ENCODE measurements at places on chromosomes 16 and 17.

- no peak for DNase-seq
Observed at GRCh38 chr17:9173386-9173983, 152.2 kb downstream of the NTN1 start.

- DNase-seq = no peak
Observed at GRCh38 chr17:44971776-44972483, 3.8 kb upstream of the C1QL1 start.

DNA sequence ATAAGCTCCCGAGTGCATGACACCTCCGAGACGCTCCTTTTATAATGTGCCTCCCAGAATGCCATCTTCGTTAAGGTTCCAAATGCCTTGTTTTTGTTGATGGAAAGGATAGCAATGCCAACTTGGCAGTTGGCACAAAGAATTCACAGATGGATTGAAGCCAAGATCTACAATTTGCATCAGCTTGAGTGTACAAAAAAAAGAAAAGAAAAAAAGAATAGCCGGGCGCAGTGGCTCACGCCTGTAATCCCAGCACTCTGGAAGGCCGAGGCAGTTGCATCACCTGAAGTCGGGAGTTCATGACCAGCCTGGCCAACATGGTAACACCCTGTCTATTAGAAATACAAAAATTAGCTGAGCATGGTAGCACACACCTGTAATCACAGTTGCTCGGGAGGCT is 7.6 kb downstream of the TBC1D16 start:
- DNase-seq = no peak

GRCh38 chr16:22098405-22099255 is 6.3 kb downstream of the VWA3A start:
- DNase-seq = peak; percentile 6

DNA sequence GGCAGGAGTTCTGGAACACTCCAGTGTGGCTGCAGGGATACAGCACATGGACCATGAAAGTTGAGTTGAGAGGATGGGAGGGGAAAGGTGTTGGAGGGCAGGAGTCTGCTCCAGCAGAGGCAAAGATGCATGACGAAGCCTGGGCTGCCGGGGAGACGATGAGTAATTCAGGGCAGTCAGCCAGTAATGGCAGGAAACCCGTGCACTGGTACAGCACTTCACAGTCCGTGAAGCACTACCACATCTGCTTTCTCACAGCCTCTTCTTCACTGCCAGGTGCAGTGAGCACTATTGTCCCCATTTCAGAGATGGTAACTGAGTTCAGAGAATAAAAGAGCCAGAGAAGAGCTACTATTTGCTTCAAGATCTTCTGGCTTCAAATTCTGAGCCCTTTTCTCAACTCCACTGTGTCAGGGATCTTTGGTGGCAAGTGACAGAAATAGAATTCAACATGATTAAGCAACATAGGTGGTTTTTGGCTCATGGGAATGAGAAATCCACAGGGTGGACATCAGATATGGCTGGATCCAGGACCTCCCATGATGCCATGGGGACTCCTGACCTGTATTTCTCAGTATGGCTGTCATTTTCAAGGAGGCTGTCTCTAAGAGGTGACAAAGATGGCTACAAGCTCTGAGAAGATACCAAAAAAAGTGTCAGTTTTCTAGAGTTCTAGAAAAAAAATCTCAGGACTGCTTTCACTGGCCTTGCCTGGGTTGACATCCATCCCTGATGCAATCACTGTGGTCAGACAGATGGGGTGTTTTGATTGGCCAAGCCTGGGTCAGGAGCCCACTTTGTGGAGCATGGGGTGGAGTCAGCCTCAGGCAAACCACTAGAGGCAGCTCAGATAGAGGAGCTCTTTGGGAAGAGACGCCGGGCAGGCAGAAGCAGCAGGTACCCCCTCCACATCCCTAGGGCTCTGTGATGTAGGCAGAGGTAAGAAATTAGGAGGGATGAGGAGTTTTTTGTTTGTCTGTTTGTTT is 24.7 kb downstream of the IL21R start:
- peak; percentile 73 for DNase-seq

GRCh38 chr17:30238387-30239088 is 3.0 kb upstream of the SLC6A4 start:
- no peak for DNase-seq

GRCh38 chr16:30110661-30111060 is 2.7 kb downstream of the GDPD3 start:
- DNase-seq = no peak

DNA sequence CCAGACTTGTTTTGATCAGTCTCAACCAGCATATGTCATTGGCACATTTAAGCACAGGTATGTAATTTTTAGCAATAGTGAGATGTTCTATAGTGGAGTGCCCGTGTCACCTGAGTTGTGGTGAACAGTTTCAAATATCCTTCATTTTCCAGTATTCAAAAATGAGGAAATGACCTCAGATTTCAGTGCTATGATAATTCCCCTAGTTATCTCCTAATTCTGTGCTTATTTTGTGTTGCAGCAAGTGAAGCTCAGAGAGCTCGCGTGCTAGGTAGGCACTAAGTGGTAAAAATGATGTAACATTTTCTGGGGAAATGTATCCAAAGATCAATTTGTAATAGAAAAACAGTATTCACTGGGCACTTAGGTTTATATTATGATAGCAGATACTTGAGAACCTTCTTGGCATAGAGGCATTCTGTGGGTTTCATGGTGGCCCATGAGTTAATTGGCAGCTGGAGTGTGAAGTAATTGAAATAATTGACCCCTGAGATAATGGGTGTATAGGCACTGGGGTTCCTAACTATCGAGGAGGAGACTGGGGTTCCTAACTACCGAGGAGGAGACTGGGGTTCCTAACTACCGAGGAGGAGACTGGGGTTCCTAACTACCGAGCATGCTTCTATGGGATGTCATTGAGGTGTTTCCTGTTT is 159.1 kb downstream of the PRKCA start:
- no peak for DNase-seq

DNA sequence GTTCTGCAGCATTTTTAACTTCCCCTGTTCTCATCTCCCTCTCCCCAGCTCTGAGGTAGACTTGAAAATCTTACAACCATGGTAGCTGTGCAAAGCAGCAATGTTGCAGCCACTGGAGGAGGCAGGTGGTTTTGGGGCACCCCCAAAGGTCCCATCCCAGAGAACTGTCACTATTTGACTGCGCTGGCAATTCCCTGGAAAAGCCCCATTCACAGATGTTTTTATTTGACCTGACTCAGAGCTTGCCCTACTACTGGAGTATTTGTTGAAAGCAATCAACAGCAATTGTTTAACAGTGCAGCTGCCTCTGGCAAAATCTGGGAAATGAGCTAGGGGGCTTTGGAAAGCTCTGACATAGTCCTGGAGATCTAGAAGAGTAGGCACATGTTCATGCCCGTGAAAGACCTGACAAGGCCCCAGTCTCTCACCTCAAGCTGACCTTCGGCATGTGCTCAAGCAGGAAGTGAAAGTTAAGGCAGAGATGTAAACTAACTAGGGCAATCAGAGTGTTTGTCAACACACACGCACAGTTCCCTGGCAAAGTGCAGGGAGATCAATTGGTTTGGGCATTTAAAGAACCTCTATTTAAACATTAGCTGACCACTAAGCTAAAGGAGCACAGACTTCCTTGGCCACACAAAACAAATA is 19.7 kb upstream of the PIK3R5 start:
- DNase-seq = no peak

- no peak for DNase-seq
Observed at GRCh38 chr17:48600244-48601098, 4.3 kb downstream of the HOXB6 start.
